IPS DF 6.9 (cell line): ENCODE measurements at places on chromosomes 6 and 20.

DNA sequence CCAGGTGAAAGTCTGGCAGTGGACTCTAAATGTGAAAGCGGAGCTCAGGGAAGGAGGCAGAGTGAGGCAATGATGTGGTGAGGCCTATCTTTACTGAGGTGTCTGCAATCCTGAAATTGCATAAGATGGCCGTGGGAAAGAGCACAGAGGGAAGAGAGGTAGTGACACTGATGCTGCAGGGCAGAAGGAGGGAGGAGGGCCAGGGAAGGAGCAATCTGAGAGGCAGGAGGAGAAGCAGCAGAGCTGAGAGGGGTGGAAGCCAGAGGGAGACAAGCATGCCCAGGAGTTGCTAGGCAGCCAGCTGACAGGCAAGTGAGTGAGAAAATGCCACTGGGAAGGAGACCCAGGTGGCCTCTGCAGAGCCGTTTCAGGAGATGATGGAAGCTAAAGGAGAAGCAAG lies 97.4 kb upstream of the CNR1 start:
- DNase-seq = no peak
- no peaks in the 10 kb centered on the region for H3K36me3 ChIP-seq
- no peaks in the 10 kb centered on the region for H3K27me3 ChIP-seq

GRCh38 chr6:65545920-65546319 lies 161.1 kb downstream of the EYS start:
- no peaks in the 10 kb centered on the region for H3K36me3 ChIP-seq
- no peak overlapping the region for H3K27ac ChIP-seq

- H3K4me1 ChIP-seq = no peaks in the 10 kb centered on the region
- no peak overlapping the region for H3K4me3 ChIP-seq
- no peaks in the 10 kb centered on the region for H3K27me3 ChIP-seq
- DNase-seq = no peak
- peaks cover 15% of the 10 kb centered on the region for H3K36me3 ChIP-seq
These were observed 6.1 kb downstream of the PDRG1 start for GRCh38 chr20:31945785-31946184.

DNA sequence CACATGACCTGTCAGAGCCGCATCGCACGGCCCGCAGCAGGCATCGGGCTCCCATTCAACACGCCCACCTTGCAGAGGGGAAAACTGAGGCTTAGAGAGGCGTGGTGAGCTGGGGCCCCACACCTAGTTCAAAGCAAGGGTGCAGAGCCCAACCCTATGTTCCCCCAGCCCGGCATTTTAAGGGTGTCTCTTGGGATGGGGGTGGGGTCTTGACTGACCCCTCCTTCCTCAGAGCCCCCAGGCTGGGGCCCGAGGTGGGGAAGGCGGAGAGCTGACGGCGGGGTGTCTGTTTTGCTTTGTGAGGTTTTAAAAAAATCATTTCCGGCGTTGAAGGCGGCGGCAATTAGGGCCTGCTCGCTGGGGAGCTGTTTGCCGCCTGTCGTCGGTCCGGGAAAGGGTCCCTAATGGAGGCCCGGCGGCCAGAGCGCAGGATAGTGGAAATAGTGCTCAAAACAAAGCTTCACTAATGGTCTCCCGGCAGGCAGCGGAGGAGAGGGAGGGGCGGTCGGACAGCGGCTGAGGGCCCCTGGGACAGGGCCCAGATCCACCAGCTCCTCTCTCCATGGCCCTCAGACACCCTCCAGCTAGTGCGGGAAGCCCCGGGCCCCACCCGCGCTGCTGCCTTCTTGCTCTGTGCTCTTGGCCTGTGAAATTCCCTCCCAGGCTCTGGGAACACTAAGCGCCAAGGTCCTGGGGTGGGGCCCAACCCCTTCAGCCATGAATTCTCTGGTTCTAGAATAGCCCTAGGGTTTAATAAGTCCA lies 11.9 kb downstream of the VSTM2L start:
- no peak for DNase-seq
- H3K4me3 ChIP-seq = peak overlapping the region; percentile 34; the same call in 1 of the 2 replicates
- H3K36me3 ChIP-seq = no peaks in the 10 kb centered on the region
- no peak overlapping the region for H3K27ac ChIP-seq

GRCh38 chr6:146915671-146916127 lies 288.5 kb upstream of the STXBP5 start:
- no peaks in the 10 kb centered on the region for H3K36me3 ChIP-seq
- no peak overlapping the region for H3K27ac ChIP-seq
- no peak overlapping the region for H3K4me3 ChIP-seq
- H3K4me1 ChIP-seq = peaks cover 3% of the 10 kb centered on the region; the same call in 1 of the 2 replicates
- no peak for DNase-seq
- H3K27me3 ChIP-seq = no peaks in the 10 kb centered on the region

DNA sequence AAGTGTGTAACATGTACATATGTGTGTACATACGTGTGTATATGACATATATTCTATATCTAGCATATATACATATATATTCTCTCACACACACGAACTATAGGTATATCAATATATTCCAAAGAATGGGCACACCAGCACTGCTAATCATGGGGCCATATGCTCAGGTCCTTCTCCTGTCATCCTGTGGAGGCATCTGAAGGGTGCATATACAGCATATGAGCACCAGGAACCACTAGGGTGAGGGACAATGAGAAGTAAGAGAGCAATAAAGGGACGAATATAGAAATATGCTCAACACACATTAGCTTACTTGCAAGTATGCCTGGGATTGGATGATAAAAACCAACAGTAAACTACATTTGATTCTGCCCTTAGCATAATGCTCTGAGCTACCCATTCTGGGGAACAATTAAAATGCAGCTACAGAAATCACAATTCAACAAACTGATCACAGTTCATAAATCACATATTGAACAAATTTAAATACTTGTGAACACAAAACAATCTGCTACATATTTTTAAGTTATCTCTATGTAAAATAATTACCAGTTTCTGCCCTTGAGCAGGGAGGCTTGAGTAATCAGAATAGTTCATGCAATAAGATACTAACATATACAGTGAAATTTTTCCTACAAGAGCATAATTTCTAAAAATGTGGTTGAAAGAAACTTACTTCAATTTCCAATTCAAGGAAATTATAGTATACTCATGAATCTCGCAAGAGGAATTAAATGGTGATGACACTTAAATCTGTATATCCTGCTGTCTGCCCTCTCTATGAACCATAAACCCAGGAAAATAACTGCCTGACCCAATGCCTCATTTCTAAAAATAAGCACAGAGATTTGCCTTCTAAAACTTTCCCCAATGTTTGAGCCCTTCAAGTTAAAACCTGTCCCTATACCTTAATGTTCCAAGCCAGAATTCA lies 272.2 kb upstream of the THEMIS start:
- H3K36me3 ChIP-seq = no peaks in the 10 kb centered on the region
- H3K4me3 ChIP-seq = no peak overlapping the region
- H3K27me3 ChIP-seq = no peaks in the 10 kb centered on the region
- H3K4me1 ChIP-seq = no peaks in the 10 kb centered on the region
- no peak for DNase-seq

DNA sequence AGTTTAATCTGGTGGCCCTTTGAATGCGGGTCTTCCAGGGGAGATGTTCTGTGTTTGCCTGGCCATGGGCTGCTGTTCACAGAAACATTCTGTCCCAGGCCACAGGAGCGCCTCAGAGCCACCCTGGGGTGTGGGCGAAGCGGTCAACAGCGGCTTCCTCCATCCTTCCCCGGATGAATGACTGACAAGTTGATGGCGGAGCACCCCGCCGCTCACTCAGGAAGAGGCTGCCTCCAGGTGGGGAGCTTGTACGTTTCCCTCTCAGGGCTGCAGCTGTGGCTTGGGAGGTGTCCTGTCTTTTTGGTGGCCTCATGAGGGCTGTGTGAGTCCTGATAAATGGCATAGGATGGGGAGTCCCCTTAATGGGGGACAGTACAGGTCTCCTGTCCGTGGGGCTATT lies 178.4 kb downstream of the NRN1 start:
- H3K4me3 ChIP-seq = no peak overlapping the region
- no peaks in the 10 kb centered on the region for H3K4me1 ChIP-seq
- DNase-seq = no peak
- no peaks in the 10 kb centered on the region for H3K36me3 ChIP-seq

GRCh38 chr6:128028183-128028582 lies 127.3 kb upstream of the THEMIS start:
- no peaks in the 10 kb centered on the region for H3K27me3 ChIP-seq
- no peaks in the 10 kb centered on the region for H3K36me3 ChIP-seq
- peaks cover 3% of the 10 kb centered on the region for H3K4me1 ChIP-seq
- DNase-seq = no peak

- peaks cover 2% of the 10 kb centered on the region; the same call in 1 of the 2 replicates for H3K4me1 ChIP-seq
- H3K4me3 ChIP-seq = no peak overlapping the region
- no peak for DNase-seq
These were observed 80.7 kb upstream of the CNKSR3 start for GRCh38 chr6:154591234-154591633.

DNA sequence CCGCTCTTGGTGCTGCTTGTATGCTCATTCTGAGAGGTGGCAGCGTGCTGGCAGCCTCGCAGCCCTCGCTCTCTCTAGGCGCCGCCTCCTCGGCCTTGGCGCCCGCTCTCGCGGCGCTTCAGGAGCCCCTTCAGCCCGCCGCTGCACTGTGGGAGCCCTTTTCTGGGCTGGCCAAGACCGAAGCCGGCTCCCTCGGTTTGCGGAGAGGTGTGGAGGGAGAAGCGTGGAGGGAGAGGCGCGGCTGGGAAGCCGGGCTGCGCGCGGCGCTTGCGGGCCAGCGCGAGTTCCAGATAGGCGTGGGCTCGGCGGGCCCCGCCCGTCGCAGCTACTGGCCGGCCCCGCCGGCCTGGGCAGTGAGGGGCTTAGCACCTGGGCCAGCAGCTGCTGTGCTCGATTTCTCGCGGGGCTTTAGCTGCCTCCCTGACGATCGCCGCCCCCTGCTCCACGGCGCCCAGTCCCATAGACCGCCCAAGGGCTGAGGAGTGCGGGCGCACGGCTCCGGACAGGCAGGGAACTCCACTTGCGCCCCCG lies 19.5 kb upstream of the FAM8A1 start:
- peak overlapping the region; percentile 62; the same call in 1 of the 2 replicates for H3K4me3 ChIP-seq
- H3K4me1 ChIP-seq = no peaks in the 10 kb centered on the region
- H3K36me3 ChIP-seq = peaks cover 2% of the 10 kb centered on the region; the same call in 1 of the 2 replicates
- H3K27ac ChIP-seq = no peak overlapping the region

DNA sequence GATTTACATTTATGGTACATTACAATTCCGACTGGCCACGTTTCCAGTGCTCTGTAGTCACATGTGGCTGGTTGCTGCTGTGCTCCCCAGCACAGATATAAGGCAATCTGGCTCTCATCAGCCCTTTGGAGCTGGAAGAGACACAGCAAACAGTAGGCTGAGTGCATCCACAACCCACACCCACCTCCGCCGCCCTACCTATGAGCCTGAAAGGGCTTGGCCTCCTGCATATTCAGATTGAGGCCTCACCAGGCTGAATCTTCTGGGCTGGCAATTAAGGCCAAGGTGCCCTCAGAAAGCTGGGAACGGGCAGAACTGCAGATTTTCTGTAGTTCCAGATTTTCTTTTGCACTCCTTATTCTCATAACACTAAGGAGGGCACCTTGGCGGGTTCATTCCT lies 2.7 kb upstream of the SNHG17 start:
- H3K27me3 ChIP-seq = no peaks in the 10 kb centered on the region
- no peak overlapping the region for H3K27ac ChIP-seq
- no peak overlapping the region for H3K4me3 ChIP-seq

GRCh38 chr6:53703047-53703446 lies 37.5 kb upstream of the KLHL31 start:
- no peak for DNase-seq
- no peaks in the 10 kb centered on the region for H3K27me3 ChIP-seq
- no peak overlapping the region for H3K27ac ChIP-seq

DNA sequence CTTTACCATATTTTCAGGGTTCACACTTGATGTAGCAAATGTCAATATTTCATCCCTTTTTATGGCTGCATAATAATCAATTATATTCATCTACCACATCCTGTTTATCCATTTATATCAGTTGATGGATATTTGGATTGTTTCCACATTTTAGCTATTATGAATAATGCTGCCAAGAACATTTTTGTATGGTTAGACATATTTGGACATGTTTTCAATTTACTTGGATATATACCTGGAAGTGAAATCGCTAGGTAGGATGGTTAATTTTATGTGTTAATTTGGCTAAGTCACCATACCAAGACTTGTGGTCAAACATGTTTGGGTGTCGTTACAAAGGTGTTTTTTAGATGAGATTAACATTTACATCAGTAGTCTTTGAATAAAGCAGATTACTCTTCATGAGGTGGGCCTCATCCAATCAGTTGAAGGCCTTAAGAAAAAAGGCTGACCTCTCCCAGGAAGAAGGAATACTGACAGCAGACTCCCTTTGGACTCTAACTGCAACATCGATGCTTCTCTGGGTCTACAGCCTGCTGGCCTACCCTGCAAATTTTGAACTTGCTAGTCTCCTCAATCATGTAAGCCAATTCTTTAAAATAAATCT lies 196.5 kb downstream of the BACH2 start:
- no peaks in the 10 kb centered on the region for H3K27me3 ChIP-seq
- H3K4me3 ChIP-seq = no peak overlapping the region
- no peak overlapping the region for H3K27ac ChIP-seq
- H3K4me1 ChIP-seq = no peaks in the 10 kb centered on the region
- H3K36me3 ChIP-seq = no peaks in the 10 kb centered on the region

DNA sequence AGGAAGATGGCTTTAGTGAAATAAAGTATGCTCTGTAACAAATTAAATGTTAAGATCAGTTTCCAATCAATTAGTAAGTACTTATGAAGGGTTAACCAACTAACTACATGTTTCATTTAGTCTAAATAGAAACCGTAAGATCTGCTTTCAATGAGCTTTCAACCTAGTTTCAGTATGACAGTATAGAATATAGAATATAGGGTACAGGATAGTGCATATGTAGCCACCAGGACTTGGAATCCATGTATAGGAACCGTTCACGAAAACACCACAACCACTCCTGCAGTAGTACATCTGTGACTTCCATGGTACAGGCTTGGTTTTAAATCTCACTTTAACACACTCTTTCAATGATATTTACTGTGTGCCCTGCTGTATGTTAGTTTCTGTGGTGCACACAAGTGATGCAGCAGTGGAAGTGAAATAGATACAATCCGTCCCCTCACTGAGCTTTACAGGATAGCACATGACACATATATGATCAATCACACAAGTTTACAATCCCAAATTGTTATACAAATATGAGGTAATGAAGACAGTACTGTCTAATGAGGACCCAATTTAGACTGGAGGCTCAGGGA lies 479.7 kb upstream of the MARCKS start:
- no peaks in the 10 kb centered on the region for H3K27me3 ChIP-seq
- no peak for DNase-seq
- no peak overlapping the region for H3K27ac ChIP-seq
- H3K4me1 ChIP-seq = no peaks in the 10 kb centered on the region
- no peaks in the 10 kb centered on the region for H3K36me3 ChIP-seq

- DNase-seq = no peak
- H3K27me3 ChIP-seq = no peaks in the 10 kb centered on the region
- H3K4me3 ChIP-seq = no peak overlapping the region
These were observed 111.0 kb downstream of the RCAN2 start for GRCh38 chr6:46380152-46380807.

GRCh38 chr20:31260326-31260932 lies 3.0 kb downstream of the DEFB115 start:
- no peaks in the 10 kb centered on the region for H3K4me1 ChIP-seq
- no peak overlapping the region for H3K27ac ChIP-seq
- DNase-seq = no peak
- H3K4me3 ChIP-seq = no peak overlapping the region
- H3K27me3 ChIP-seq = no peaks in the 10 kb centered on the region
- H3K36me3 ChIP-seq = no peaks in the 10 kb centered on the region

GRCh38 chr6:44478158-44478557 lies 90.7 kb downstream of the CDC5L start:
- H3K4me3 ChIP-seq = no peak overlapping the region
- no peaks in the 10 kb centered on the region for H3K27me3 ChIP-seq
- H3K27ac ChIP-seq = no peak overlapping the region
- H3K4me1 ChIP-seq = peaks cover 1% of the 10 kb centered on the region; the same call in 1 of the 2 replicates
- no peak for DNase-seq
